ENCODE measurements at places on chromosomes 4 and X.
A peak's percentile ranks its signal among the peaks of the same experiment; 100 is the strongest.

DNA sequence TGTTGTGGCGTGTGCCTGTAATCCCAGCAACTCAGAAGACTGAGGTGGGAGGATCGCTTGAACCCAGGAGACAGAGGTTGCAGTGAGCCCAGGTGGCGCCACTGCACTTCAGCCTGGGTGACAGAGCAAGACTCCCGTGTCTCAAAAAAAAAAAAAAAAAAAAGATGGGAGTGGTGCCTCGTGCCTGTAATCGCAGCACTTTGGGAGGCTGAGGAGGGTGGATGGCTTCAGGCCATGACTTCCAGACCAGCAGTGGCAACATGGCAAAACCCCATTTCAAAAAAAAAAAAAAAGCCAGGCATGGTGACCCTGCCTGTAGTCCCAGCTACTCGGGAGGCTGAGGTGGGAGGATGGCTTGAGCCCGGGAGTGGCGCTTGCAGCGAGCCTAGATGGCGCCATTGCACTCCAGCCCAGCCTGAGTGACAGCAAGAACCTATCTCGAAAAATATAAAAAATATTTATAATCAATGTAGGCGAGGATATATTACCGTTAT lies 27.0 kb downstream of the EIF2S3 start:
- no peak for DNase-seq

DNA sequence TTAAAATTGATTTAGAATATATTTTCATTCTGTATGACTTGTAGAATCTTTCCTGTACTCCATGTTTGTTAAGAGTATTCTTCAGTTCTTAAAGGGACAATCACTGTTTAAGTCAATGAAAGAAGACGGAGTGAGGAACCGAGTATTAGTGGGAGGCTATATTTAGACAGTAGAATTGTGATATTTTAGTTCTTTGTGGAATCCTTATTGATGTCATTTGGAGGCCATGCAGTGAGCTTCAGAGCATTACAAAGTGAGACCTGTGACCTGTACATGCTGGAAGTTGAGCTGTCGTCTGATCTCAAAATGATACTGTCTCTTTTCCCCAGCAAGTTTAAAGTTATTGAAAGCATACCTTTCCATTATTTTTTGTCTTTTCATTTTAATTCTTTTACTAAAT lies 394.7 kb downstream of the GALNTL6 start:
- DNase-seq: no peak

DNA sequence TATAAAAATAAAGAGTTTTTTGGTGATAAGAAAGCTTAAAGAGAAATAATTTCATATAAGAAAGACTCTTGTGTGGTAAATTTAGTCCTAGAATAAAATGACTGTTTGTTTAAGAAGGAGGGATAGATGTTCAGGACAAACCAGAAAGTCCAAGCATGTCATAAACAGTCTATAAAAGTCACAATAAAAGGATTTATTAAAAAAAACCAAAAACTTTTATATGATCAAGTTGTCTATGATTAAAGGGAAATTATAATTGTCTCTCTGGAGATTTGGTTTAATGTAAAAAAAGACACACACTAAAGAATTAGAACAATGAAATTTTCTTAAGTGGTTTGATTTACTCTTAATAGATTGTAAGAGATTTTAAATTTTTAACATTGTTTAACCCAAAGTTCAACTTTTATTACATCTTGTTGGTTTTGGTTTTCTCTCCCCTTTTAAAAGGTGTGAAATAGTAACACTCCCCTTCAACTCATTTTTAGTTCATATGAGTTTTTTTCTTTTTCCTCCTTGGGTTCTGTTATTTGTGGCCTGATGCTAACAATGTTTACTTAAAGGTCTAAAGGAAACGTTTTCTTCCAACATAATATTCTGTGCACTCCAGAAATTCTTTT lies 89.7 kb downstream of the PDHA2 start:
- DNase-seq: no peak

DNA sequence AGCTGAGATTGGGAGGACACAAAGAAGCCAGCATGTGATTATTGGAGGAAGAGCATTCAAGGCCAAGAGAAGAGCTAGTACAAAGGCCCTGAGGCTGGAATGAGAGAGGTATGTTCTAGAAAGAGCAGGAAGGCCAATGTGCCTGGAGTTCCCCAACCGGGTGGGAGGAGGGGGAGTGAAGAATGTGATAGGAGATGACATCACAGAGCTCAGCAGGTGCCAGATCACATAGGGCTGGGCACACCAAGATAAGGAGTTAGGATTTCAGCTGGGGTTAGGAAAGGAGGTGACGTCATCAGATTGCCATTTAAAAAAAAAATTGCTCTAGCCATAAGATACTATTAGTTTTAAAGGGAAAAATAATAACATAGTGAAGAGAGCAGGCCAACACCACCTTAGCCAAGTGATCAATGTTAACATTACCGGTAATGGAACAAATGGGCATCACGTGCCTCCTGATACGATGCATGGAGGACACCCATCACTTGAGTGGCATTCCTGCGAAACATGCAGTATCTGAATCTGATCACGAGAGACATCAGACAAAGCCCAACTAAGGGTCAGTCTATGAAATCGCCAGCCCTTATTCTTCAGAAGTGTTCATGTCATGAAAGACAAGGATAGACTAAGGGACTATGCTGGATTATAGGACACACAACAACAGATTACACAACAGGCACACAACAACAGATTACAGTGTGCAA lies 344.3 kb downstream of the BCOR start:
- no peak for DNase-seq

DNA sequence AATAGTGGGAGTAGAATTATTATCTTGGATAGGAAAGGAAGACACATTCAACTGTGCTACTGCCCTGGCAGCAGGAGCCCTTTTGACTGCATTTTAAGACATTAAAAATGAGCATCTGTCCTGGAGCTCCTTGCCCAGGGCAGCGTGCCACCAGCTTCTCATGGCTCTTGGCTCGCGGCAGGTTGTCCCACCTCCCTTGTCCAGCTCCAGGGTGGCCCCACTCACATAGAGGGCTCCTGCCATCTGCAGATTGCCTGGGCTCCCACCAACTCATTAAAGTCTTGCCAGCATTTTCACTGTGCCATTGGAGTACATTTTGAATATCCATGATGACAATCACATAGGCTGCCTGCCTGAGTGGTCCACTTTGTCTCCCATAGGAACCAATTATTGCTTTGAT lies 27.0 kb downstream of the CLCN4 start:
- no peak for DNase-seq

DNA sequence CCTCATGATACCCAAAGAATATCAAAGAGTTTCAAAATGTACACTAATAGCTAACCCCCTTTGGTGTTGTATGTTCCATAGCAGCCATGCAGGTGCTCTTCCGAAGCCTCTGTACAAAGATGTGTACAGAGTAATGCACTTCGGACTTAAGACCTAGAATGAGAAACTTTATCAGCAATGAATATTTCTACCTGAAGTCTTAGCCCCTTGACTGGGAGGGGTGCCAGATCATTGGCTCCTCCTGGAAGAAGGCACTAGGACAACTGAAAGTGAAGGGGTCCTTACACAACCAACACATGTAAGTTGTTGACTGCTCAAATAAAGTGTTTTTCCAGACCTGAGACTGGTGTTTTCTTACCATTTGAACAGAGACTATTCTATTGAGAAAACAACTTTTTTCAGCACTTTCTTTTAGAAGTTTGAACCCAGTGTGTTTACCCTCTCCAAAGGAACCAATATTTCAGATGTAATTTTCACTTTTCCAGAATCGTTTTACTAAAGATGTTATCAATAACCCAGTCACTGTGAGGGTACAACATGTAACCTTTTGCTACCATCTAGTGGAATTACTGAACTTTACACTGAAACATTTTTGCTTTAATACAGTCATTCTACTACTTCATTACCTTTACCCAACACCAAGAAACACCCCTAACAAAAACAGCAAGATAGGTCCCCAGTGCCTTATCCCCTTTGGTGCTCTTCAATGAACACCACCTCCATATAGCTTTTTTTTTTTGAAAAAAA lies 33.3 kb upstream of the PRDX4 start:
- DNase-seq: no peak

- DNase-seq: peak; percentile 41
These were observed at the start of gene TMSB4X for GRCh38 chrX:12974796-12975669. Gene TMSB4X (plus strand): TSS chrX:12975110.

DNA sequence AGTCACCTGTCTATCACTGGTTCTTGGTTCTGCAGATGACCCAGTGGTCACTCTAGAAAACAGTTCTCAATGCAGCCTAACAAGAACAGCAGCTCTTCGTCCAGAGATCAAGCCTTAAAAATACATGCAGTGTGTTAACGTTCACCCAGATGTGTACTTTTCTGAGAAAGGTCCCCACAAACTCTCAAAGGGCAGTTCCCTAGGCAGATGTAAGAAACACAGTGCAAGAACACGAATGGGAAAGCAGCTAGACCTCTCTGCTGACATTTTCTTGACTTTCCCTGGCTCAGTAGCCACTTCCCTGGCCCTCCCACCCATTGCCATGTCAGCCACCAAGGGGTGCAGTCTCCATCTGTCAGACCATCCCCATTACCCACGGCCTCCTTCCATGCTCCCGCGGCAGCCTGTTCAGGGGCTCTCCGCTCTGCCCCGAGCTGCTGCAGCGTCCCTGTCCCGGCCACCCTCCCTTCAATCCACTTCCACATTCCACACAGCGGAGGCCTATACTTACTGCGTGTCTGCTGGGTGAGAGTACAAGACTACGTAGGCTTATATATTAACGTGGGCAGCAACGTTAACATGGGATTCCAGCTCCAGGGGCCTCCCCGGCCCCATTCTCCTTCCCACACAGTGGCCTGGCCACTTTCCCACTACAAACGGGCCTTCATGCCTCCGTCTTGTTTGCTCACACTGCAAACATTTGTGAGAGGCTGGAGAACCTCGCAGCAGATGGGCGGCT lies 34.3 kb downstream of the IRF2 start:
- no peak for DNase-seq

DNA sequence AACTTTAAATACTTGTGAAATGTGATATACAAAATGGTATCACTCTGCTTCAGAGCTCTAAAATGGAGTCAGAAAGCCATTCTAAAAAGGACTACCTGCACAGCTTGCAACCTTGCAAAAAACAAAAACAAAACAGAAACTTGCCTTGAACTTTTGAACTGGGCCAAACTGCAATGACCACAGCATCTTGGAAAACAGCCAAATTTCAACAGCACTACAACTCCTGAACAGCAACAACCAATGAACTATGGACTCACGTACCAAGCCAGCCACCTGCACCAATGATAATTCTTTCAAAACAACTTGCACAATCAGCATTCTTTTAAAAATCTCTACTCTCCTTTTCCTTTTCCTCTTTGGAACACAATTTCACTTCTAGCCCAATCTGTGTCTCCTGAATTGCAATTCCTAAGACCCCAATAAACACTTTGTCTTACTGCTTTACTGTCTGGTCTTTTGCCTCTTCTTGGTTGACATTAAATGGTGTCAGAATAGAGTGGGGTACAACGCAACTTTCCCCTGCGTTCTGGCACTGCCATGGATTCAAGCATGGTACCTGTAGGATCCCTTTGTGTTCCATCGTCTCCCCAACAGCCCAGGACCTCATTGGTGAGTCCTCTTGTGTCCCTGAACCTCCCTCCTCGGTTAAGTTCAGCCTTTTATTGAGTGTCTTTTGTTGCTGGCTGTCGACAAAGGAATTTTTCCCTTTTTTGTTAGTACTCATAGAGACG lies 35.7 kb upstream of the FMR1 start:
- no peak for DNase-seq

DNA sequence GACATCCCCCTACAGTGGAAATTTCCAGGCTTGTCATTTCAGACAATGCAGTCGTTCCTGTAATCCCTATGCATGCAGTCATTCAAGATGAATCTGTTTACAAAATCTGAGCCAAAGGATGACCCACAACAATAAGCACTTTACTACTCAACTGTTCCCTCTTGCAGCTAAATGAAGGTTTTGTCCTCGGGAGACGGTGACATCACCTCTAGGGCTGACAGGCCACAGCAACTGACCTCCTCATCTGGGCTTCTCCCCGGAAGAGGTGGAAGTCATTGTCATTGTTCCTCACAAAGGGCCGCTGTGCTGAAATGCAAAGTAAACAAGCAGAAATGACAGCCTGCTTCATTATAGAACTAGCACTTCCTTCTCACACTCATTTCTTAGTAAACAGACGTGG lies 29.2 kb downstream of the CLRN2 start:
- peak; percentile 43 for DNase-seq

GRCh38 chr4:1240721-1241465 lies 8.0 kb downstream of the CTBP1 start:
- DNase-seq: no peak

- no peak for DNase-seq
These were observed 47.0 kb upstream of the ADRA2C start for GRCh38 chr4:3719191-3719590.

DNA sequence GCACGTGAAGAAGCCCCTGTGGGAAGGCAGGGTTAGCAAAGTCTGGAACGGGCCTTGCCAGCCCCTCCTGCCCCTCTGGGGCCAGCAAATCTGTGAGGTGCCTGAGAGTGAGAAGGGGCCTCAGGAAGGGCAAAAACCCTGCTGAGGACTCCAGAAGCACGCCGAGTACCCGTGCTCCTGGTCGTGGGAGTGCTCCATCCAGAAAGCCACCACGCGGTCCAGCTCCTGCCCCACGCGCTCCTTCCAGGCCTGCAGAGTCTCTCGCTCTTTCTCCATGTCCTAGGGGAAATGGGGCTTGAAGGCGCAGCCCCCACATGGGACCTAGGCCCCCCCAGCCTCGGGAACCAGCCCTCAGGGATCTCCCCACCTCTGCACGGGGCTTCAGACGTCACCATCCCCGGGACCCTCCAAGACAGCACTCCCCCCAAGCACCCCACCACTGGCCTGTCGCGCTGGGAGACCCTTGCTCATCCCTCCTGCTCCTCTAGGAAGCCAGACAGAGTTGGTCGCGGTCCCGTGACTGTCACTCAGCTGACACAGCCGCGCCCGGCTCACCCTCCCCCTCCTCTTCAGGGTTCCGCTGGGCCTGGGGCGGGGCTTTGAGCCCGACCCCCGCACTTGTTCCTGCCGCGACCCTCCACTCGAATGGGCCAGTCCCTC lies at the start of gene RENBP:
TSS of gene RENBP (minus strand) at position 504 of the 660 bp plus-strand sequence. CDS start at position 471, 33 bp downstream.
- DNase-seq: peak; percentile 34

DNA sequence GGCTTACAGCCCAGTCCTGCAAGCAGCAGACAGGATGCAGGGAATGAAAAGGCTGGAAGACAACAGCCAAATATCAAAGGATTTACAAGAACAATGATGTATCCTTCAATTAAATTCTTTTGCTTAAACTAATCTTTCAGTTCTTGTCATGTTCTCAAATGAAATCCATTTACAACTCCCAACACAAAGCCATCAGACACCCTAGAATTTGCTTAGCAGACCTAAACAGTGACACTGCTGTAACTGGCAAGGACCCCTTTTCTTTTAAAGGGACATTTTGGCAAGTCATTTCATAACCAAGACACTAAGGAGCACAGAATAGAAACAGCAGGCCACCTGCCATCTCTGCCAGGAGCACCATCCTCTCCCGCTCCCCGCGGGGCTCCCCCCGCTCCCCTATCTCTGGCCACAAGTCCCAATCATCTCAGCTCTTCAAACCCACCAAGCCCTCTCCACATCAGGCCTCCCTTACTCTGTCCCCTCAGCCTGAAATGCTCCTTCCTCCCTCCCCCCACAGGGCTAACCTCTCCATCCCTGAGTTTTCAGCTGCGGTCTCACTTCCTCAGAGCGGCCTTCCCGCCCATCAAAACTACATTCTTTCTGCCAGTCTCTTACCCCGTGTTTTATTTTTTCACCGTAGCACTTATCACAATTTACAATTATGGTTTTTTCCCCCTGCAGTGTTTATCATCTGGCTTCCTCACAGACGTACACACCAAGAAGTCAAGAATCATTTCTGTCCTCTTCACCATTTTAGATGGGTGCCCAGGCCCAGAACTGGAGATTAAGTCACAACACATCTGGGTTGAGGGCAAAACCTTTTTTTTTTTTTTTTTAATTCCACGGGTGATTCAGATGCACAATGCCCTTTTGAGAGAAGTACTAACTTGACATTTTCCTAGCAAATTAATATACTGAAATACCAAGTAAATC lies 45.8 kb downstream of the TSPAN5 start:
- DNase-seq: no peak

All from C1 segment of cervical spinal cord (tissue), 14 donors.